Stimulated activated CD8-positive, alpha-beta memory T cell treated with anti-CD3 and anti-CD28 coated beads, Interleukin-7, amount 100 ng/mL, for 1 hour (primary cell): ENCODE measurements at places on chromosomes 6 and 20.

DNA sequence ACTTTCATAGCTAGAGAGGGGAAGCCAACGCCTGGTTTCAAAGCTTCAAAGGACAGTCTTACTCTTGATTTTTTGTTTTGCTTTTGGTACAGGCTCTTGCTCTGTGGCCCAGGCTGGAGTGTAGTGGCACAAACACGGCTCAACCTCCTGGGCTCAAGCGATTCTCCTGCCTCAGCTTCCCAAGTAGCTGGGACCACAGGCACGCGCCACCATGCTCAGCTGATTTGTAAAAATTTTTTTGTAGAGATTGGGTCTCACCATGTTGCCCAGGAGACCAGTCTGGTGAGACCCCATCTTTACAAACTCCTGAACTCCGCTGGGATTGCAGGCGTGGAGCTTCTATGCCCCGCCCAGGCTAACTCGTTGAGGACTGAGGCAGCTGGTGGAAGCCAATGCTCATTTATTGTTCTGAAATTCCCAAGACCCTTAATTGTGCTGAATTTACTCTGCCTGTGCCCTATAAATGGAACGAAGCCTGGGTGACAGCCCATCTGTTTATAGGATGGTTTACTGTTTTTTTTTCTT, 18.0 kb downstream of the SRSF3 start:
- no peak for DNase-seq

DNA sequence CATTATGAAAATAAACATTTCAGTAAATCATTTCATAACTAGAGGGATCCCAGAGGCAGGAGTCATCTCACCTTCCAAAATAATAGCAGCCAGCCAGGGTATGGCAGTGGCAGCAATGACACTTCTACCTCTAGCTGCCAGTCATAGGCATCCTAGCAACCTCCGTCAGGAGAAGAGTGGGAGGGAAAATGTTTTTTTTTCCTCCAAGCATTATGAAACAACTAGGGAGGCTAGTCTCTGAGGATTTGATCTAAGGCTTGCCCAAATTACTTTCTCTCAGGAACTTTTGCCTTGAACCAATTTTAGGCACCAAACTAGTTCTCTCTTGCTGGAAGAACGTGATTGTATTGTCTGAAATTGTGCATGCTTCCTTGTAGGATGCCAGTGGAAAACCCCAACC, 208.7 kb upstream of the PREP start:
- no peak for DNase-seq

- DNase-seq: no peak
Observed at GRCh38 chr6:157648561-157648960, 174.5 kb upstream of the SNX9 start.

DNA sequence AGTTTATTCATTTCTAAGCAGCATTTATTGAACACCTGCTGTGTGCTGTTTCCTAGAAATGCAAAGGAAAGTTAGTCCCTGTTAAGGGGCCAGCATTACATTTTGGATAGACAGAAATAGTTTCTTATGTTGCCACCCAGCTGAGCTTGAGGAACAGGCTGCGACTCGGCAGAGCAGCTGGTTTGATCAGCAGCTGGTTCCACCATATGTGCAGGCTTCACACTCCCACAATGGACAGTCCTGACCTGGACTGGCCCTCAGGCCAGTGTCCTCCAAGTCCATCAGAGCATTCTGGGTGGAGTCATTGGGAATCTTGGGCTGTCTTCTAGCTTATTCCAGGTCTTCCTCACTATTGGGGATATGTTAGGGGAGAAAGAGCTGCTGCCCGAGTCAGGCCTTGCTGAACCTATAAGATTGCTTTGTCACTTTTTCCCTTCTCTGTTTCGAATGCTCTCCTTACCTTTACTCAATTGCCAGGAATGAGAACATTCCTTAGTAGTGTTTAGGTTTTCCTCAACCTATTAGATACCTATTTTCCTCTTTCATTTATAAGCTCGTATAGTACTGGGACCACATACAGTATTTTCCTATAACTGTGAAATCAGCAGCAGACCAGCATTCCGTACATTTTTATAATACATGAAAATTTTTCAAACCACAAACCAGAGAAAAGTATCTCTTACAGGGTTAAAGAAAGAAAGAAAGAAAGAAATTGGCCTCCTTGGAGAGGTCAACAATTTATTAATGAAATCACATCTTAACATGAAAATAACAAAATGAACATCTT, 203.0 kb downstream of the FARS2 start:
- no peak for DNase-seq

- no peak for DNase-seq
Observed at GRCh38 chr20:6704132-6704861, 63.2 kb upstream of the BMP2 start.

GRCh38 chr6:1797801-1798200, 188.1 kb downstream of the FOXC1 start:
- no peak for DNase-seq

DNA sequence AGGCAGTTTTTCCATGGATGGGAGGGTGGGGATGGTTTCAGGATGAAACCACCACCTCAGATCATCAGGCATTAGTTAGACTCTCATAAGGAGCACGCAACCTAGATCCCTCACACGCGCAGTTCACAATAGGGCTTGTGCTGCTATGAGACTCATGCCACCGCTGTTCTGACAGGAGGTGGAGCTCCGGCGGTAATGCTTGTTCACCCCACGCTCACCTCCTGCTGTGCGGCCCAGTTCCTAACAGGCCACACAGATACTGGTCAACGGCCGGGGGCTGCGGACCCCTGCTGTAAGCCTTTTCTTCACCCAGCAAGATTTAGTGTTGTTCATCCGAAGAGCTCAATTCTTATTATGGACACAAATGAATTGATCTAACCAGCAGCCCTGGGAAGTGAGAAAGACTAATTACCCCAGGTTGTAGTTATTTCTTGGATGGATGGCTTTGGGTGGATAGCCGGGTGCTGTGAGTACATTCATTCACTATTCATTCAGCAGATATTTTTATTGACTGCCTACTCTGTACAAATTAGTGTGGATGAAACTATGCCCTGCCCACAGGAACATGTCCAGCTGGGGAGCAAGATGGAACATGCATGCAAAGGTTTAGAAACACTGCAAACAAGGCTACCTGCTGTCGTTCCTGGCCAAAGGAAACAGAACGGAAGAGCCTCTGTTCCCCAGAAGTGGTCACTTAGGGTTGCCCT, 57.2 kb downstream of the RIOK1 start:
- DNase-seq: no peak

DNA sequence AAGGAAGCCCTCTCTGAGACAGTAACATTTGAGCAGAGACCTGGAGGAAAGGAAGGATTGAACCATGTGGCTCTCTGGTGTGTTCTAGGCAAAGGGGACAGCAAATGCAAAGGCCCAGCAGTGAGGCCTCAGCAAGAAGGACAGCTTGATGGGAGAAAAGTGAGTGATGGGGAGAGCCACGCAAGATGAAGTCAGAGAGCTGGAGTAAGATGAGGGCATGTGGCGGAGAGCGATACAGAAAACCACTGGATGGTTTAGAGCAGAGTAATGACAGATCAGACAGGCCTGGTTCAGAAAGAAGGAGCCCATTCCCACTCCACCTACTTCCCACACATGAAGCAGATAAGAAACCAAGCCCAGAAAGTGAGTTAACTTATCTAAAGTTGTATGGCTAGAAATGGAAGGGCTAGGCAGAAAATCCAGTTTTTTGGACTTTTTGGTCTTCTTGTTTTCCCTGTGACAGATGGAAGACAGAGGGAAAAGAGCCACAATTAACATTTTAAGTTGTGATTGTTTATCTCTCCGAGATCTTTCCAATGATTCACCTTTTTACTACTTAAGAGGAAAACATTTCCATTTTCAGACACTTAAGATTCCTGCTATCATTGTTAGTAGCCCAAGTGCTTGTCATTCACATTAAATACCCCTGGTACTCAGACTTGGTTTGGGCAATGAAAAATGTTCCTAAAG, 723 bp upstream of the SNPH start:
- no peak for DNase-seq

GRCh38 chr6:3259491-3259958, 778 bp downstream of the PSMG4 start:
- DNase-seq: no peak

GRCh38 chr6:55668591-55668990, 89.6 kb upstream of the HMGCLL1 start:
- DNase-seq: no peak

DNA sequence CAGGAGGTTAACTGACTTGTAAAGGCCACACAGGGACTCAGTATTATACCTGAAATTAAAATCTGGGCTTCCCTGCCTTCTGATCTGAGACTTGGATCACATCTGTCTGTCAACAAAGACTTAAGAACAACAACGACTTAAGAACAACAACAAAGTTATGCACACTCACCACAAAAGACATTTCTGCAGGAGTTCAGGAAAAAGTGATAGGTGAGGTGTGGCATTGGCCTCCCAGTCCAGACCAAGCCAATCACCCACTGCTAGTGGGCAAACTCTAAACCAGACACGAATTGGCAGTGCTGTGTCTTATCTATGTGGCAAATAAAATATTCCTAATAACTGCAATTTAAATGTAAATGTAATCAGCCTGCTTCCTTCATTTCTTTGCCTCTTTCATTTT, 61.3 kb downstream of the PRDM1 start:
- DNase-seq: no peak

DNA sequence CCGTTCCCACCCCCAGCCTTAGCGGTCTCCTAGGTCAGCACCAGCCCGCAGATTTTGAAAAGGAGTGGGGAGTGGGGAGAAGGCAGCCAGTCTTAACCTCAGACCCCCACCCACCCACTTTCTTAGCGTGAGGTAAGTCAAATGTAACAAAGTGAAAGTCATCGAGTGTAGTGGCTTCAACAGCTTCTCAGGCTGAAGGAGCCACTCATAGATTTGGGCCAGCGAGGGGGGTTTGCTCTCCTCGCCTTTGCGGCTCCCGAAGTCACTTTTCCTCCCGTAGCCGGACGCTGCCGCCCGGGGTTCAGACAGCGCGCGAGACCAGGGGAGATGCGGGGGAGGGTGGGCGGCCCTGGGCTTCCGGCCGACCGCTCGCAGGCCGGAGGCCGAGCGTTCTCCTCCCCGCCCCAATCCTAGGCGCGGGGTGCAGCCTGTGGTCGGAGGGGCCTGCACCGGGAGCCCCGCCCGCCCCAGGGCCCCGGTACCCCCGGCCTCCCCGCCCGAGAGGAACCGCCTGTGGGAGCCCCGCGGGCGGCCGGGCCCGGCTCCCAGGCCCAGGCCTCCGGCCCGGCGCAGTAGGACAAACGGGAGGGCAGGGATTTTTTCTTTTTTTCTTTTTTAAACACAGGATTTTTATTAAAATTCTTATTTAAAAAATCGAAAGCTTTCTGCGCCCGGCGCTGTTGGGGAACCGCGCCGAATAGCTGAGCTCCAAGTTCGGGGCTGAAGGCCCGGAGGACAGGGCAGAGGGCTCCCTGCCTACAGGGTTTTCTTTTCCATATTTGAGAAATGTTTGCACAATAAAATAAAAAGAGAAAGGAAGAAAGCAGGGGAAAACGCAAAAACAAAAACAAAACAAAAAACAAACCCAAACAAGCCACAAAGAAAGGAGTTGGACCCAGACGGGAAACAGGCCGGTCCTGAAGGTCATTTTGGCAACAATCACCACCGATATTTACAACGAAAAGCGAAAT, 3.2 kb downstream of the NKX2-2 start:
- no peak for DNase-seq

- DNase-seq: no peak
Observed at GRCh38 chr6:16265351-16266341, 27.3 kb downstream of the GMPR start.

DNA sequence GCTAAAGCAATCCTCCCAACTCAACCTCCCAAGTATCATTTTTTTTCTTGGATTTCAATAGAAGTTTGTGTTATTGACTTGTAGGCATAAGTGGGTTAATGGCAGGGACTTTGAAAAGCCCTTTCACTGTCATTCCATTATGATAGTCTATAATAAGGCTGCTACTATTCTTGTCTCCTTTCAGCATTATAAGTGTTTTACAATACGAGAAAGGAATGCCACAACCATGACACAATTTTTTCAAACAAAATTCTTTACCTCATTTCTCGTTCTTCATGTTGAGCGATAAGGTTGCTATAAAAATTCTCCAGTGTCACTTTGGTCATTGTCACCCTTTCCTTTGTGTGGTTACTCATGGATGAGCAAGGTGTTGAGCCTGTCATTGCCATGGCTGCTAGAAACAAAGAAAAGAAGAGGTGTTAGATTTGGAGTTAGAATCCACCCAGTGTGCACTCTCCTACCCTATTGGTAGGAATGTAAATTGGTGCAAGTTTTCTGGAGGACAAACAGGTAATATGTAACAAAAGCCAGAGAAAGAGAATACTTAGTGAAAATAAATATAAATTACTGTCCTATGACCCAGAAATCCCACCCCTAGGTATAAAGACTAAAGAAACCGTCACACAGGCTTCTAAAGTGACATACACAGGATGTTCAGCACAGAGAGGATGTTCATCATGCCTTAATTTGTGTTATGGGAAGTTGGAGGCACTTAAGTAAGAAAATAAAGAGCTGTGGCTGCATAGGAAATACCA, 7.3 kb downstream of the STK38 start:
- no peak for DNase-seq
